Stimulated activated CD4-positive, alpha-beta T cell treated with anti-CD3 and anti-CD28 coated beads, Interleukin-1b, Interleukin-23, amount 100 ng/mL, for 4 hours (primary cell): ENCODE measurements at places on chromosomes 3 and 15.

DNA sequence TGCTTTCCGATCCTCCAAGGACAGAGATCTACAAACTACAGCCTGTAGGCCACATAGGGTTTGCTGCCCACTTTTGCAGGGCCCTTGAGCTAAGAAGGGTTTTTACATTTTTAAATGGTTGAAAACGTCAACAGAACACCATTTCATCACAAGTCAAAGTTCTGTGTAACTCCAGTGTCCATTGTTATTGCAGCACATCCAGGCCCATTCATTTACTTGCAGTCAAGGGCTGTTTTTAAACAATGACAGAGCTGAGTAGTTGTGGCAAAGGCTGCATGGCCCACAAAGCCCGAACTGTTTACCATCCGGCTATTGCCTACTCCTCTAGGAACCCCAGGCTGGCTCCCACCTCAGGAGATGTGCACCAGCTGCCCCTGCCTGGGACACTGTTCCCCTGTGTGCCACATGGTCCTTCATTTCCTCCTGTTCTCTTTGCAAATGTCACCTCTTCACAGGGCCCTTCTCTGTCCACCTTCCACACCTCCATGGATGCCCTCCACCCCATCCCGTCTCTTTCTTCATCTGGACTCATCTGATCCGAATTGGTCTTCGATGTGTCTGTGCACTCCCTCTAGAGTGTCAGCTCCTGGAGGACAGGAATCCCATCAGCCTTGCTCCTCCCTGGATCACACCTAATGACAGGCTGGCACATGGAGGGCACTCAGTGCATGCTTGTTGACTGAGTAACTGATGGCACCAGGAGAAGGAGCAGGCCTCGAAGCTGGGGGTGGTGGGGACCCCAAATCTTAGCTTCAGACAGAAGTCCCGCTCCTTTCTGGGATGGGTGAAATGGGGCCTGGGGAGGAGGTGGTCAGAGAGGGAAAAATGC lies 69.5 kb upstream of the IQSEC1 start:
- no peak for DNase-seq

- no peak for DNase-seq
These were observed 164.5 kb downstream of the IGF1R start for GRCh38 chr15:98812716-98813446.

DNA sequence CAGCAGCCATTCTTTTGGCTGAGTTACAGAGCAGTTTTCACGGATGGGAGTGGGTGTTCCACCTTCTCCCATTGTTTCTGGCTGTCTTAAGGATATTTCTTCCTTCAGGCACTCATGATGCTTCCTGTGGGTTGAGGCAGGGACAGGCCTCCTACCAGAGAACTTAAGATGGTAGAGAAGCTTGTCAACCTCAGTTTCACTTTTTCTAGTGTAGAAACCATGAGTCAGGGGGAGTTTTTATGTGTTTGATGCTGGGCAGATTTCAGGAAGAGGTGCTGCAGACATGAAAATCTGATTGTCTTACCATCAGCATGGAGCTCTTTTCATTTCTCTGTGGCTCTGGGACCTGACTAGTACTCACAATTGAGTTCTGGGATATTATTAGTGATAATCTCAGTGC lies 48.7 kb upstream of the VEPH1 start:
- no peak for DNase-seq

DNA sequence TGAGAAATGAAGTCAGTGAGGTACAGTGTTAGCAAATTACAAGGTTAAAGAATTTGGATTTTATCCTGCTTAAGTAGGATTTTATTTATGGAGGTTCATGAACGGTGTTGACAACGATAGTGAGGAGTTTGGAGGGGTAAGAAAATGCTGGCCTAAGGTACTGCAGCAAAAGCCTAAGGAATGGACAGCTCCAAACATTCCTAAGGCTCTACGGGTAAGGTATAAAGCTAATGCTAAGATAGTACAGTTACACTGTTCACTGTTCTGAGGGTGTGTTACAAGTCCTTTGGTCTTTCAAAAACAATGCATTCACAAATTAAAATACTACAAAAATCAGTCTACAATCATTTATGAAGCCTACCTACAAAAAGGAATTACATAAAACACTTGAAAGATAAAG lies 7.3 kb downstream of the MTMR10 start:
- DNase-seq, result no peak

DNA sequence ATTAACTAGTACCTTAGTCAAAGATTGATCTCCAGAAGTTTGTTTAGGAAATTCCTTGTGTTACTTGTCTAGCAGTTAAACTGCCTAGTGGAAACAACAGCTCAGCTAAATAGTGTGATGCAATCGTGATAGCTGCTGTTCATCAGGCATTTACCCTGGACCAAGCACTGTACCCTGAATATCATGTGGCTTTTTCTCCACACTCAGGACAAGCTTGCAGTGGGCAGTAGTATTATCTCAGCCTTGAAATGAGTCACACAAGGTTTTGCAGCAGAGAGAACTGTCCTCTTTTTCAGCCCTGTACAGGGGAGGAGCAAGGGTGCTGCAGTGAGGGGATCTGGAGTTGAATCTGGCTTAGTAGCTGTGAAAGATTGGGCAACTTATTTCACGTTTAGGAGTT lies 208.4 kb downstream of the TP63 start:
- no peak for DNase-seq

DNA sequence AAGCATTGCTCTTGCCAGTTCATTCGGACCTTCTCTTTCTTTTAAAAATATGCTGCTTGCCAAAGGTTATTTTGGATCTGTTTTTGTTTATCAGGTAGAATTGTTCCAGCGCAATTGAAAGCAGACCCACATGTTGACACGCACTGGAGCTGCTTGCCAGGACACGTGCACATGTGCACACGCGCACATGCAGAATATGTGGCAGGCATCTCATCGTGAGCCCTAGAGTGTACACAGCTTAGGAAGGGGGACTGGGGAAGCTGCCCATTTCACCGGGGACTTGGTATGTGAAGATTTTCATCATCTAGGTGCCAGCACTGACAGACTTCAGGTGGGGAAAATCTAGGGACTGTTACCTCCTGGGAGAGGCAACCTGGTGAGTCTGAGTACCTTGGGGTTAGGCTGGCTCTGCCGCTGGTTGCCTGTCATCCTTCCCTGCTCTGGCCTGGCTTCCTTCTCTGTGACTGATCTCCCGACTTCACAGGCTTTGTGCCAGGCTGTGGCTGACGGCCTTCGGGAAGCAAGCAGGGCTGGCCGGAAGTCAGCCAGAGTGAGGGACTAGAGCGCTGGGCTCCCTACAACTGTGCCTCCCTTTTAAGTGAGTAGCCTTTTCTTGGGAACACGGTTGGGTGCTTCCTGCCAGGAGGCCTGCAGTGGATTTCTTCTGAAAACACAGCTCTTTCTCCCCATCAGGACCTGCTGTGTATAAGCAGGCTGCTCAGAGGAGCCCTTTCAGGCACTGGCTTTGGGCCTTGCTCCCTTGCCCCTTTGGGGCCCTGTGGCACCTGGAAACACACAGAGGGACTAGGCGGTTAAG lies 129.3 kb downstream of the EEFSEC start:
- DNase-seq, result no peak

GRCh38 chr3:55014906-55015305 lies 87.0 kb upstream of the LRTM1 start:
- DNase-seq, result no peak

GRCh38 chr3:191355406-191355805 lies 25.1 kb upstream of the UTS2B start:
- DNase-seq, result no peak

GRCh38 chr3:161081633-161082032 lies 23.5 kb downstream of the B3GALNT1 start:
- no peak for DNase-seq

GRCh38 chr3:157081626-157082210 lies 78.2 kb downstream of the CCNL1 start:
- peak; percentile 83 for DNase-seq

DNA sequence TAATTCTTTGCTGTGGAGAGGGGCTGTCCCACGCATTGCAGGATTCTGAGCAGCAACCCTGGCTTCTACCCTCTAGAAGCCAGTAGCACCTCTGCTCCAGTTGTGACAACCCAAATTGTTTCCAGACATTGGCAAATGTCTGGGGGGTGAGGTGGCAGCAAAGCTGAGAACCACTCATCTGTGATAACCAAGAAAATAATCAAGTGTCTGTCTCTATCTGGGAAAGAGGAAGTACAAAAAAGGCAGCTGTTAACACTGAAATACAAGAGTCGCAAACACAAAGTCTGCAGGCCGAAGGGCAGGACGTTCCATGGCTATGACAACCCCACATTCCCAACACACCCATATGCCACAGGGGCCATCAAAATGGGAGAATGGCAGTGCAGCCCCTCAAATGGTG lies 42.2 kb upstream of the GNB5 start:
- no peak for DNase-seq

DNA sequence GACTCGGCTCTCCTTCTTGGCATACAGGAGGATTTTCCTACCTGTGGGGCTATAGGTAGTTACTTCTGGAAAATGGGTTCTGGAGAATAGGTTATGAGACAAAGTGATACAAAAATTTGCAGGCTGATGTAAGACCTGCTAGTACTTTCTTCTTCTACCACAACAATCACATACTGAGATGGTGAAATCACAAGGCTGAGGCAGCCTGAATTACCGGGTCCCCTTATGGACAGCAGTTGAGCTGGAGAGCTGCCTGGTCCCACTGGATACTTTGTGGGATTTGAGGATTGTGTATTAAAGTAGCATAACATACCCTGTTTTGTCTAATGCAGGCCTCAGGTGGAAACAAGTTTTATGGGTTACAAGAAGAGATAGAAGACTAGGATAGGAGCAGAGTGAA lies 86.5 kb upstream of the FAM98B start:
- no peak for DNase-seq

DNA sequence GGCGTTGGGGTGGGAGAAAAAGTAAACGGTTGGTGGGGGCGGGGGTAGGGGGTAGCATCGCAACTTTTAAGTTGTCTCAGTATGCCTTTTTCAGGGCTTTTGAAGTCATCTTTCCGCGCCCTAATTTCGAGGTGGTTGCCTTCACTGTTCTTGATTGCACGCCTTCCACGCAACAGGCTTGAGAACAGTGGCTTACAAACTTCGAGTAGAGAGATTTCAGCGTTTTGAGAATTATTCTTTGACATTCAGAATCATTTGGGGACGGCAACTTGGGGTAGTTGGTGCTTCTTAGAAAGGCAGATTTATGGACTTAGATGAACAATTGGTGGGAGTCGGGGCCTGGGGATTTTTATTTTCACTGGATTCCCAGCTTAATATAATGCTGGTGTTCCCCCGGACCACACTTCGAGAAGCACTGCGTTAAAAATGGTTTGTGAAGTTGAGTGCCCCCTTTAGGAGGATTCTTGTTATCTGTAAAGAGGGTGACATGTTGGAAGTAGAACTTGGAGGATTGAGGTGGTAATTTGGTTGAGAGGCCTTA lies 880 bp downstream of the PPP4R2 start:
- no peak for DNase-seq

DNA sequence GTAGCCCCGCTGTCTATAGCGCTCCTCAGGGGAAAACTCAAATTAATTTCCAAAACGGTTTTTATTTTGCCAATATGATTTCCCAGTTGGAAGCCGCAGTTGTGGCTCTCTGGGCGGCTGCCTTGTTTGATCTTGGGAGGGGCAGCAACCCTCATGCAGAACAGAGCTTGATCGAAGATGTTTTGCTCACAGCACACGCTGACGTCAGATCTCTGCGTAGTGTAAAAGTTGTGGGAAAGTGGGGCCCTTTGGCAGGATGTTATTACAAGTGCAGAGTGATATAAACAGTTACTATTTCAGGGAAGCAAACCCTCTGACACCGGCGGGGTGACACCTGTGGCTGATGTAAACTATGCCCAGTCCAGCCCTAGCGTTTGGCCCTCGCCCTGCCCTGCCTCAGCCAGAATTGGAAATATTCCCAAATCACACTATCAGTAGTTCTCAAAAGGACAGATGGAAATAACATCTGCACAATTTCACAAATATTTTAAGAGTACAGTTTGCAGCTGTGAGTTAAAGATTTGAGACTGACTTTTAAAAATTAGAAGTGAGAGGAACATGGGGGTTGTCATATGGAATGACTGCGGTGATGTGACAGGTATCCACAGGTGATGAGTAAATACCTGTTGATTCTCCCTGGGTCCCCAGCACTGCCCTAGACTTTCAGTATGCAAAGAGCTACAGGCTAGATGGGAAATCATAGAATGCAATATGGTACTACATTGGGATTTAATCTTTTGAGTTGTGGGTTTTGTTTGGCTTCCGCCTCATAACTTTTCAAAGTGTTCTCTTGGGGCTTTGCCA lies 1.7 kb downstream of the SYNM start:
- DNase-seq, result no peak

- DNase-seq, result no peak
These were observed 7.2 kb downstream of the SPG21 start for GRCh38 chr15:64982472-64982871.

DNA sequence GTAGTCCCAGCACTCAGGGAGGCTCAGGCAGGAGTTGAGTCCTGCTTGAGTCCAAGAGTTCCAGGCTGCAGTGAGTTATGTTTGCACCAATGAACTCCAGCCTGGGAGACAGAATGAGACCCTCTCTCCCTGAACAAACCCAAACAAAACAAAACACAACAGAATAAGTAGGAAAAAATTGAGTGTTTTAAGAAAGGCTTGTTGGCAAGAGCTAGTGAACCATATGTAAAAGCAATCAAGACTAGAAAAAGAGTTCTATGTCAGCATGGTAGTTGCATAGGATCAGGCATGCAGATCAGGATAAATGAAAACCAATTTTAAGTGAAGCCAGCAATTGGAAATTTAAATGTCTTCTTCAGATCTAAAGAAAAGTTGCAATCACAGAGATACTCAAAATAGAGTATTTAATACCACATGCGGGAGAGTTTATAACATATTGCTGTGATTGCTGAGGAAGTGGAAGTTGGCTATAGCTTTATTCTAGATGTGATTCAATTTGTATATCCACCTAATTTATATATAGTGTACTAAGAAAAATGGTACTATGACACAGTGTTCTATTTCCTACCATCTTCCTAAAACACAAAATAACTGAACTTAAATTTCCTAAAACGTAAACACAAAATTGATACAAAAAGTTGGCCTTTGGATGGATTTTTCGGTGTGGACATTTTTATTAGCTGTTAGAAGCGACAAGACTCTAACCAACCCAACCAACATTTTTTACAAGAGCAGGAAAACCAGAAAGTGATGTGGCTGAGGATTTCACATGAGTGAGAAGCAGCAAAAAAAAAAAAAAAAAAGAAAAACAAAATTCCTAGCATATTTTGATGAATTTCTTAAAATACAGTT lies 101.9 kb upstream of the ROBO1 start:
- no peak for DNase-seq

- DNase-seq, result no peak
These were observed 90.7 kb upstream of the AGTR1 start for GRCh38 chr3:148606979-148607378.
